ENCODE measurements at places on chromosomes 6 and 20.

DNA sequence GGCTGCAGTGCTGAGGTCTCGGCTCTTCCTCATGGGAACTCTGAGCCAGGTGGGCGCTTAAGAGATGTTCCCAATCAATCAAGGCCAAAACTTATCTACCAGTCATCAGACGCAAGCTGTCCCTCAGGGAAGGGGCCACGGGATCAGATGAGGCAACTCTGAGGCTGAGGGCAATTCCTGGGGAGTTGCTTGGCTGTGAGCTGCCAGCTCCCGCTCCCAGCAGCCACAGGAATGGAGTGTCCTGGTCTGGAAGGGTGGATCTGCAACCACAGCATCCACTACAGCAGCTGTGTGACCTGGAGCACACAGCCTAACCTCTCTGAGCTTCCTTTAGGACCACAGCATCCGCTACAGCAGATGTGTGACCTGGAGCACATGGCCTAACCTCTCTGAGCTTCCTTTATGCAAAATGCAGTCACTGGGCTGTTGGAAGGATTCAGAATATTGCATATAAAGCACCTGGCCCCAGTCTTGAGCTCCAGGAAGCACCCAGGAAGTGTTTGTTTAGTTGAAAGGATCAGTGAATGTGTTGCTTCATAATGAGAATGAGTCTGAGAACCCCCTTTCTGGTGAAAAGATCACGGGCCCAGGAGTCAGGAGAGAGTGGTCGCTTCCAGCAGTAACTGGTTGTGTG lies 60.9 kb downstream of the TFAP2C start:
- no peak for DNase-seq

GRCh38 chr6:35018182-35018519 lies 123.0 kb downstream of the TCP11 start:
- no peak for DNase-seq

DNA sequence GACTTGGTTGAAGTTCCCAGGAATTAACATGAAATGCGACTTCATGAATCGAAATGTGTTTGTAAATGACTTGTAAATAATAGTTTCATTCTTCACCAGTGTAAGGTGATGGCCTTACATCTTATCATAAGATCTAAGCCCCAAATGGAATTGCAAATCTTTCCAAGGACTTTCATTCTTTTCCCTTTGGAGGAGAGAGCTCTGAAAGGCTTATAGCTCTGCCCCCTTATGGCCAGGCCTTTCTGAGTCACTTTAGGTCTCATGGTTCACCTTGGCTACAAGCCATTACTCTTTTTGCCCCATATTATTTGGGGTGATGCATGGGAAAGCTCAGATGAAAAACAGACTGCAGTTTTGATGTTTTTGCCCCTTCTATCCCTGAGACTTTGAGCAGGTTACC lies 209.1 kb upstream of the BMP2 start:
- DNase-seq: no peak

DNA sequence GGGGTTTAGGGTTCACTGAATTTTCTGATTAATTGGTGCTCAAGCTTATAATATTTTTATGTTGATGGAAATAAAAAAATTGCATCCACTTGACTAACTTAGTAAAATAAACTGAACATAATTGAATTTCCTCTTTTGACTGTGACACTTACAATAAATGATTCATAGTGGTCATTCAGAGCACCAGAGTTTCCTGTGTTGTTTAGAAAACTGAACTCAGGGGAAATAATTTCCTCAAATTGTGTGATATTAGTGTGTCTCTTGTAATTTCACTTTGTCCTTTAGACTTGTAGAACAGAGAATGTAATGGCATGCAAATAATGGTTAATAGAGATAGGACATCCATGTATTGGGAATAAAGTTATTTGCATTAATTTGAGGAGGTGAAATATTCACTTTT lies 319.7 kb upstream of the MAN1A1 start:
- DNase-seq: no peak

- DNase-seq: peak; percentile 18
Observed at GRCh38 chr6:37381579-37381978, 27.8 kb downstream of the RNF8 start.

GRCh38 chr6:5142915-5143314 lies 57.8 kb downstream of the PPP1R3G start:
- no peak for DNase-seq

DNA sequence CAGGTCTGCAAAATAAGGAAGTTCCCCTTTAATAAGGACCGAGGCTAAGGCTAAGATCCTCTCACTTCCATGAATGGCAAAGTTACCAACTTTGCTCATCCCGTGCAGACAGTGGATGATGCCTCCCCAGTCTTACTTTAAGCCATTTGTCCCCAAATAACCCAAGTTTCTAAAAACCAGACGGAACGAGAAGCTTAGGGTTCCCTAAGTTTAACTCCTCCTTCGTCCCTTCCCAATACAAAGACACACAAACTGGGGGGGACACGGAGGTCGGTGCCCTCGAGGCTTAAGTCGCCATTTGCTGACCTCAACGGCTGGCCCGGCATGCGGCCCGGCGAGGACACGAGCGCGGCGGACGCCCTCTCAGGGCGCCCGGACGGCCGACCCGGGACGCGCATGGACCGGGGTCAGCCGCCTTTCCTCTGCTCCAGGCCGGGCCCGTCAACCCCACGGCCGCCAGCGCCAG lies 527 bp downstream of the FBXO30 start:
- no peak for DNase-seq

DNA sequence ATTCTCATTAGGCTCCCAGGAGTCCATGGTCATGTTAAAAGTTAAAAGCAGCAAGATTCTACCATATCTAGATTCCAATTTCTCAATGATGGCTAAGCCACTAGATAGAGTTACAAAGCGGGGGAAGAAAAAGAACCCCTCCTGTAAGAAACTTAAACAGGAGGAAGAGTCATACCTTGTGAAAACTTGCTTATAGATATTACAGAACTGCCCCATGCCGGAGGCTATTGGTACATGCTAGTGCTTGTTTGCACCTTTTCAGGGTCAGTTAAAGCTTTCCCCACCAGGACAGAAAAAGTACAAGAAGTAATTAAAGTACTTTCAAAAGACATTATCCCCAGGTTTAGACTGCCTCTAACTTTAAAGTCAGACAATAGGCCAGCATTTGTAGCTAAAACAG lies 15.5 kb upstream of the GSTA3 start:
- no peak for DNase-seq

- no peak for DNase-seq
Observed at GRCh38 chr6:157657754-157658153, 165.3 kb upstream of the SNX9 start.

DNA sequence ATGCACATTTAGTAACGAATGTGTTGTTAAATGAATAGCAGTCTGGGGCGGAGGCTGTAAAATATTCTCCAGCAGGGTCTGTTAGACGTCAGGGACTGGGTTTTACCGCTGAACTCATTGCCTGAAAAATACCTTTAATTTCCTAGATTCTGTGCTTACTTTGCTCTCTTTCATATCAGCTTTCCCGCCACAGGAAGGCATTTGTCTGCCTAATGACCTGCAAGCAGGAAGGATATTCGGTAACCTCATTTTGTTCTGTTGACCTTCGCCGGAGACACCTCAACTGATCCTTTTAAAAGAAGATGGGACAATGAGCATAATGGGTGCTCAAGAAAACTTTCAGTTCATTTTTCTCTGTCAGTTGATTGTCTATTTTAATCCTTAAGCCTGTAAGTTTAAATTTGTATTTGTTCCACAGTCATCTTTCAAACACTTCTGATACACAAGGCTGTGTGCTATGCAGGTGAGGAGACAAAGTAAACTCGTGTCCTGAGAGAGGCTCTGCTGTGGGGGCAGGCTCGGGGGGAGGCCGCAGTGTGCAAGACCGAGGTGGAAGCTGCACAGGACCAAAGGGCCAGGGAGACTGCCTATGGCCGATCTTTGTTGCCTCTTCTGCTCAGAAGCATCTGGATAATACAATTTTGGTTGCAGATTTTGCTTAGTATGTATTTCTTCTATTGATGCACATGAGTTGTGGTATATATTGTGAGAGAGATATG lies 27.4 kb upstream of the SIM1 start:
- DNase-seq: no peak

- DNase-seq: no peak
Observed at GRCh38 chr20:10487142-10488136, 52.3 kb downstream of the SLX4IP start.

DNA sequence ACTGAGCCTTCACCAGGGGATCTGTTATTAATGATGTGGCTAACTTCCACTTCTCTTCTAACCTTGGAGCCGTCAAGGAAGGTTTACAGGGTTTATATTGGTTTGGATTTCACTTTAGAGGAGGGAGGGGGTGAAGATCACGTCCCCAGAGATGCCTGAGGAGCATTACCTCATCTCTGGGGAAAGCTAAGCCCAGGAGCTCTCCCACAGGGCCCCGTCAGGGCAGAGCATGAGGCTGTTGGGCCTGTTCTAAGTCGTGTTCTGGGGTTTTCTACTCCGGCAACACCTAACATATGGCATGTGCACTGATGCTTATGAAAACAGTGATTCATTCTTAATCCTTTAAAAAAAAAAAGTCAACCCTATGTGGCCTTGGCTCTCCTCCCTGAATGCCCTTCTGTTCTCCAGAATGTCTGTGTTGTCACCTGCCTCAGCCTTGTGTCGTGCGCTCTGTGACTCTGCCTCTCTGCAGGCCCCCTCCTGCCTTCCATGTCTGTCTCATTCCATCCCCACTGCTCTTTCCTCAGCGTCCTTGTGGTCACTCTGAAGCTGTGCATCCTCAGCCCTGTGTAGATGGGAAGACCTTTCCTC lies 97.4 kb upstream of the JARID2 start:
- no peak for DNase-seq

- DNase-seq: no peak
Observed at GRCh38 chr6:75423386-75423785, 70.2 kb downstream of the FILIP1 start.

DNA sequence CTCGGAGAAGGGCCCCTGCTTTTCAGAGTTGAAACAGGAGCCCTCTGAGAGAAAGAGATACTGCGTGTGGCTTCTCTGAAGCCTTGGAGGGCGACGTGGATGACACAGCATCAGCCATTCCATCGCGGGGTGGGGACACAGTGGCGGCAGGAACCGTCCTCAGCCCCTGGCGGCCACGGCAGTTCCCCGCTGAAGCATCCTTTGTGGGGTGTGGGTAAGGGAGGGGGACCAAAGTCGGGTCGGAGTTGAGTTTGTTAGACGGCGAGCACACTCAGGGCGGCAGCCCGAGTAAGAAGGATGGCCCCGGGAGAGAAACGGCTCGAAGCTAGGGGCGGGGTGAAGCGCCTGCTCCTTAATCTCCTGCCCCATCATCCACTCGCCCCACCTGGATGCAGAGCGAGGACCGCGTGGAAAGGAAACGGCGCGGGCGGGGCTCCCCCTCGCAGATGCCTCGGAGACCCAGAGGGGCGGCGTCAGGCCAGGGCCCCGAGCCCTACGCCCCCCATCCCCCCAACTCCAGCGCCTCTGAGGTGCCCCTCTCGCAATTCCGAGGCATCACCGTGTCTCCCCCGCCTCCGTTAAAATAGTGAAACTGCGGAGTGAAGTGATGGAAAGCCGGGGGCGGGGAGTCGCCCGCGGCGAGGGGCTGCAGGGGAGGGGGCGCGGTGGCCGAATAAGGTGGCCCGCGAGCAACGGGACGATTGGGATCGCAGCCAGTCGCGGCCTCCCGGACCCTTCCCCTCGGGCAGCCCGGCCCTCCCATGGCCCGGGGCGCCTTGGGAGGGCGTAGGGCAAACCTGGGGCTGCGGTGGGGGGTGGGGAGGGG lies 796 bp upstream of the RREB1 start:
- DNase-seq: no peak

- DNase-seq: no peak
Observed at GRCh38 chr20:8133310-8133768, 1.3 kb downstream of the PLCB1 start.

DNA sequence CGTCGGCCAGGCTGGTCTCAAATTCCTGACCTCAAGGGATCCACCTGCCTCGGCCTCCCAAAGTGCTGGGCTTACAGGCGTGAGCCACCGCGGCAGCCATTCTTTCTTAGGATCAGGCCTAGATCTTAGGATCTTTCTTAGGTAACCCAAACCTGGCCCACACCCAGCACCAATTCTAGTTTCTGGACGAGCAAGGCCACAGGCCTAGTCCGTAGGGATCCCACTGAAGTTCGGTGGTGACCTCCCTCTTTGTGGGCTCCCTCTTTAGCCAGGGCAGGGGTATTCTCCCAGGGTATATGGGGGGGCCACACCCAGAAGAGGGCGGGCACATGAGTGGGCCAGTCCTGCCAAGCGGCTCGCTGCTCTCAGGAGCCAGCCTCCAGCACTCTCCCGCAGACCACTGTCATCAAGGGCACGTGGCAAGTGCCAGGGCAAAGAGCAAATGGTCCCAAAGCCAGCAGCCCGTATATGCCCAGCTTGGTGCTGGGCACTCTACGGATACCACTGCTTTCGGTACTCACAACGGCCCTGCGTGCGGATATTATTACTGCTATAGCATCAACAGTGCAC lies 6.5 kb downstream of the PXDC1 start:
- DNase-seq: no peak

- DNase-seq: no peak
Observed at GRCh38 chr20:35311822-35312221, 19.6 kb upstream of the FAM83C start.

- no peak for DNase-seq
Observed at GRCh38 chr20:62347445-62347844, 19.7 kb downstream of the LAMA5 start.

- no peak for DNase-seq
Observed at GRCh38 chr20:43833511-43834395, 80.9 kb upstream of the TOX2 start.

- no peak for DNase-seq
Observed at GRCh38 chr20:45823949-45824835, 2.9 kb downstream of the TNNC2 start.

- DNase-seq: no peak
Observed at GRCh38 chr6:15414235-15414612, 168.4 kb downstream of the JARID2 start.

DNA sequence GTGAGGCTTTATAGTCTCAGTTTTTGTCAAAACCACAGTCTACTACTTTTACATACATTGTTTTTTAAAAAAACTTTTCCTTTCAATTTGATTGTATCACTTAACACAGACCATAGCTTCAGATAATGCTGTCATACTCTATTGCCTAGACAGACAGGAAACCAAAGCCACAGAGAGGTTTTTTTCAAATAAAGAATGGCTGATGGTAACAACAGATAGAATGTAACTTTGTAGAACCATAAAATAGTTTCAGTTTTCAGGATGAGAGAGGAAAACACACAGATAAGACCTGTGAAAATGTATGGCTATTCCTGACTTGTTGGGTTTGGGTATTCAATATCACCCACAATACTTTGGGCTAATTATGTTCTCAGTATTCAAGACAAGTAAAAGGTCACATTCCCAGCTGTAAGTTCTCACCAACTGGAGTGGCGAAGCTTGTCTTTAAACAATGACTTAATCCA lies 94.0 kb downstream of the ADGRG6 start:
- no peak for DNase-seq

DNA sequence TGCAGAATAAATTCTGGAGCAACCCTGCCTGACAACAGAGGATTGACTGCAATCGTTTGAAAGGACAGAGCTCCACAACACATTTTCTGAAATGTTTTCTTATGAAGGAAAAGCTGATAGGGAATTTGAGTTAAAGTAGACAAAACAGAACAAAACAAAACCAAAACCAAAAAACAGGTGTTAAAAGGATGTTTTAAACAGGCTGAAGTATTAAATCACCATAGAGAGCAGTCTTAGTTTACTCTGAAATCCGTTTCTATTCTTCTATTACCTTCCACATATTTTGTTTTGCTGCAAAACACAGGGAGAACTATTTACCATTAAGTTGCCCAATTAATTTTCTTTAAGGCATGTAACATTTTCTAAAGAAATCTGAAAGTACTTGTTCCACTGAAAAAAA lies 93.4 kb upstream of the MLIP start:
- no peak for DNase-seq

Measured in GM18507 (cell line).